ENCODE measurements at places on chromosomes 13 and 19. TPM values are rescaled to one million over a fixed set of nuclear protein-coding genes. Genes with fewer than 3 reads are reported as not detected.

- no peaks in the 10 kb centered on the region for H3K4me1 ChIP-seq
- no peak overlapping the region for H3K27ac ChIP-seq
- DNase-seq = no peak
- H3K27me3 ChIP-seq = no peaks in the 10 kb centered on the region
Measured at GRCh38 chr13:104382951-104383350, 1316.7 kb upstream of the SLC10A2 start.

DNA sequence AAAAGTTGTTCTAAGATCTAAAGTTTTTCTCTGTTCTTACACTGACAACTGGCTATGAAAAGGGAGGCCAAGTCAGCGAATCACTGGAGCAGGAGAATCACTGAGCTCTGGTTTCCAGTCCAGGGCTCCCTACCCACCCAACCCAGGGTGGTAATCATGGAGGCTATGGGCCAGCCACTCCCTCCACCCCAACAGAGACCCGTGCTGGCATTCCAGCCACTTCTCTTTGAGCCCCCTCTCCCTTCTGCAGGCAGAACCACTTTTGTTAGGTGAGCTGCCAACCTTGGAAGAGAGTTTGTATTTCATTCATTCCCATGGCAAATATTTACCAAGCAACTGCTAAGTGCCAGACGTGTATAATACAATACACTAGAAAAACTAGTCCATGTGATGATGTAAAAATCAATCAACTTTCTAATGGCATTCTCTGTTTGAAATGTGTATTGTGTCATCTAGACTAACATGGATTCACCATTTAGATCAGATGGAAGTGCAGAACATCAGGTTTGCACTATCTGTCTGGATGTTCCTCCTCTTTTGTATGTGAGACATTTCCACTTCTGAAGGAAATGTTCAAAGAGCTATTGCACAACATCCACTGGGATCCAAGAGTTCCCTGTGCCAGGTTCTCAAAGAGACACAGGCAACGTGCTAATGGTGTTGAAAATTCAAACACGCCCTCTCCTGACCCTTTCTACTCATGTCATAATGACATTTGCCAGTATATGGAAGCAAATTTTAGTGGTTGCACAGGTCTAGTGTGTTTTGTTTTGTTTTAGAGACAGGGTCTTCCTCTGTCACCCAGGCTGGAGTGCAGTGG, 5.3 kb downstream of the MLNR start:
- peaks cover 9% of the 10 kb centered on the region for H3K4me1 ChIP-seq
- no peak for DNase-seq
- H3K36me3 ChIP-seq = no peaks in the 10 kb centered on the region
- no peak overlapping the region for H3K4me3 ChIP-seq

GRCh38 chr13:76754414-76754813, 131.8 kb downstream of the KCTD12 start:
- H3K4me3 ChIP-seq = no peak overlapping the region
- no peaks in the 10 kb centered on the region for H3K27me3 ChIP-seq
- H3K27ac ChIP-seq = no peak overlapping the region
- no peak for DNase-seq

ATCAY gene
- total RNA-seq = 0.97 TPM

GRCh38 chr19:54661846-54662481, 821 bp upstream of the LILRB4 start:
- no peaks in the 10 kb centered on the region for H3K36me3 ChIP-seq
- no peaks in the 10 kb centered on the region for H3K27me3 ChIP-seq
- H3K27ac ChIP-seq = no peak overlapping the region
- no peaks in the 10 kb centered on the region for H3K4me1 ChIP-seq
- H3K4me3 ChIP-seq = no peak overlapping the region

- no peak overlapping the region for H3K4me3 ChIP-seq
- no peaks in the 10 kb centered on the region for H3K4me1 ChIP-seq
- no peak overlapping the region for H3K27ac ChIP-seq
Measured at GRCh38 chr19:35118268-35119020, 2.8 kb downstream of the FXYD3 start.

GRCh38 chr19:48450863-48451262, 4.5 kb upstream of the KCNJ14 start:
- DNase-seq = no peak
- no peaks in the 10 kb centered on the region for H3K36me3 ChIP-seq
- no peak overlapping the region for H3K4me3 ChIP-seq
- no peaks in the 10 kb centered on the region for H3K4me1 ChIP-seq
- no peak overlapping the region for H3K27ac ChIP-seq

ZSCAN4 gene
- not detected for total RNA-seq

- DNase-seq = peak; percentile 71
- H3K27me3 ChIP-seq = no peaks in the 10 kb centered on the region
- no peaks in the 10 kb centered on the region for H3K36me3 ChIP-seq
- no peak overlapping the region for H3K27ac ChIP-seq
- no peak overlapping the region for H3K4me3 ChIP-seq
- H3K4me1 ChIP-seq = no peaks in the 10 kb centered on the region
Measured at GRCh38 chr19:18710996-18711751, 27.7 kb downstream of the CRTC1 start.

DNA sequence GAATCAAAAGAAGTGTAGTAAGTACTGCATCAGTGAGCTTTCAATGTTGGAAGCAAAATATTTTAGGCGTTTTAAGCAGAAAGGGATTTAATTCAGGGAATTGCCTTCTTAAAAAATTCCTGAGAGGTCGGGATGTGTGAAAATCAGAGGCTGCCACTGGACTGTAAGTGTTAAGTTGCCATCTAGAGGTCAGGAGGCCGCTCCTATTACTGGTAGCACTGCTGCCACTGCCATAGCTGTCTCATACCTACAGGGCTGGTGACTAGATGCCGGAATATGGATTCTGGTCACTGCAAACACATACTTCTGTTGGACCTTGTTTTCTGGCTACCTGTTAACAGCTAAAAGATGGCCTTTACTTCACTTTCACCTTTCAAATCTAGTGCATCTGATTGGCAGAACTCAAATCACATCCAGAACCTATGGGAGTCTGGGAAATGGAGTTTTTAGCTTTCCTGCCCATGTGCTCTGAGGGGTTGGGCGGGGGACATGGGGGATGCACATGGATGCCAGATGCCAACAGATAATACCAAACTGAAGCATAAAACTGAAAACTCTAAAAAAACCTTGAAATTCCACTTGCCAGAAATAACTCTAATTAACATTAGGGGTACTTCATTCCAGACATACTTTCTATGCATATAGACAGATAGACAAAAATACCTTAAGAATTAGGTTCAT, 29.8 kb downstream of the DGKH start:
- H3K27ac ChIP-seq = no peak overlapping the region
- no peak overlapping the region for H3K4me3 ChIP-seq
- no peaks in the 10 kb centered on the region for H3K4me1 ChIP-seq
- DNase-seq = no peak
- H3K27me3 ChIP-seq = no peaks in the 10 kb centered on the region

ZNF284 gene
- total RNA-seq = under 0.01 TPM

- no peaks in the 10 kb centered on the region for H3K4me1 ChIP-seq
- H3K36me3 ChIP-seq = no peaks in the 10 kb centered on the region
- no peak overlapping the region for H3K4me3 ChIP-seq
- no peak overlapping the region for H3K27ac ChIP-seq
- no peaks in the 10 kb centered on the region for H3K27me3 ChIP-seq
Measured at GRCh38 chr19:55621673-55622231, 2.6 kb downstream of the ZNF784 start.

GRCh38 chr13:48235341-48236135, 2.5 kb downstream of the ITM2B start:
- no peaks in the 10 kb centered on the region for H3K4me1 ChIP-seq
- H3K27me3 ChIP-seq = no peaks in the 10 kb centered on the region
- no peak for DNase-seq
- peak overlapping the region; percentile 96 for H3K4me3 ChIP-seq
- H3K27ac ChIP-seq = peak overlapping the region; percentile 100
- no peaks in the 10 kb centered on the region for H3K36me3 ChIP-seq

ZNF723 gene
- not detected for total RNA-seq

- H3K27ac ChIP-seq = no peak overlapping the region
- H3K27me3 ChIP-seq = no peaks in the 10 kb centered on the region
Measured at GRCh38 chr13:26219726-26220125, 2.4 kb downstream of the RNF6 start.

DNA sequence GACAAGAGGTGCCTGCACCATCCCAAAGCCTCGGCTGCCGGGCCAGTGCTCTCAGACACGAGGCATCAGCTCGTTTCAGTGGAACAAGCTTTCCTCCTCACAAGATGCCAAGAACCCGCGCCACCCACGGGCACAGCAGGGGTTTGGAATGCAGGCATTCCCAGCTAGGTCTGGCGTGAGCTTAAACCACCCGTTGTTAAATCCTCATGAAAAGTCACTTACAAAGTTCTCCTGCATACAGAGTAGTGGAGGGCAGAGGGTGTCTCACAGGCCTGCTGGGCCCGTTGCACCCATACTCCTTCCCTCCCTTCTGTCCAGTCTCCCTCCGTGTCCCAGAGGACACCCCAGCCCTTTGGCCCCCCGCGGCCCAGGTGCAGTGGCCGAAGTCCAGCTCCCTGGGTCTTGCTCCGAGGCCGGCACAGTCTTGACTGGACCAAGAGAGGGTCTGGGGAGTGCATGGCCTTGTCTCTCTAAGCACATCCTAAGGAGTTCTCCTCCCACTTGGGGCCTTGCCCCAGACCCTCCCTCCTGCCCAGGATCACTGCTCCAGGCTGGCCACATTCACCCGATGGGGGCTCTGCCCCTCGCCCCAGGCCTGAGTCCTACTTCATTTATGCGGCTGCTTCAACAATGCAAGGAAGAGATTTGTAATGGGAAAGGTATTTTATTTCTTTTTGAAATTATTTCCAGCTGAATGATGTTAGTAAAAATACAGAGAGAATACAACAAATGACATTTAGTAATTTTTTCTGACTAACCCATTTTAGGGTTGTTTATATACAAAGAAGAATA, 35.2 kb upstream of the GRTP1 start:
- H3K27me3 ChIP-seq = no peaks in the 10 kb centered on the region
- no peaks in the 10 kb centered on the region for H3K36me3 ChIP-seq
- H3K4me1 ChIP-seq = no peaks in the 10 kb centered on the region
- DNase-seq = no peak
- no peak overlapping the region for H3K4me3 ChIP-seq
- no peak overlapping the region for H3K27ac ChIP-seq

DNA sequence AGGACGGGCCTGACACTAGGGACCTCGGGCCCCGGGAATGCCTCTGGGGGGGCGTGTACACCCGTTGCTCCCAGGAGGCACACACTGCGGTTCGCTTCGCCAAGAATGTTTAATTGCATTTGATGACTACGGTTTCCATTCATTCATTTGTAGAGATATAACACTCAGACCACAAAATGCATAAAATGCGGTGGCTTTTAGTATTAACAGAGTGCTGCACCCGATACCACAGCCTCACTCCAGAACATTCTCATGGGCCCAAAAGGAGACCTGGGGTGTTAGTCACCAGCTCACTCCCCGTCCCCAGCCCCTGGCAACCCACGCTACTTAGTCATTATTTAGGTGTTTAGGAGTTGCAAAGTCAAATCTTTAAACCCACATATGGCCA, 21.8 kb downstream of the HCN2 start:
- H3K27me3 ChIP-seq = no peaks in the 10 kb centered on the region
- H3K36me3 ChIP-seq = no peaks in the 10 kb centered on the region
- DNase-seq = no peak
- H3K27ac ChIP-seq = no peak overlapping the region
- H3K4me3 ChIP-seq = no peak overlapping the region

DNA sequence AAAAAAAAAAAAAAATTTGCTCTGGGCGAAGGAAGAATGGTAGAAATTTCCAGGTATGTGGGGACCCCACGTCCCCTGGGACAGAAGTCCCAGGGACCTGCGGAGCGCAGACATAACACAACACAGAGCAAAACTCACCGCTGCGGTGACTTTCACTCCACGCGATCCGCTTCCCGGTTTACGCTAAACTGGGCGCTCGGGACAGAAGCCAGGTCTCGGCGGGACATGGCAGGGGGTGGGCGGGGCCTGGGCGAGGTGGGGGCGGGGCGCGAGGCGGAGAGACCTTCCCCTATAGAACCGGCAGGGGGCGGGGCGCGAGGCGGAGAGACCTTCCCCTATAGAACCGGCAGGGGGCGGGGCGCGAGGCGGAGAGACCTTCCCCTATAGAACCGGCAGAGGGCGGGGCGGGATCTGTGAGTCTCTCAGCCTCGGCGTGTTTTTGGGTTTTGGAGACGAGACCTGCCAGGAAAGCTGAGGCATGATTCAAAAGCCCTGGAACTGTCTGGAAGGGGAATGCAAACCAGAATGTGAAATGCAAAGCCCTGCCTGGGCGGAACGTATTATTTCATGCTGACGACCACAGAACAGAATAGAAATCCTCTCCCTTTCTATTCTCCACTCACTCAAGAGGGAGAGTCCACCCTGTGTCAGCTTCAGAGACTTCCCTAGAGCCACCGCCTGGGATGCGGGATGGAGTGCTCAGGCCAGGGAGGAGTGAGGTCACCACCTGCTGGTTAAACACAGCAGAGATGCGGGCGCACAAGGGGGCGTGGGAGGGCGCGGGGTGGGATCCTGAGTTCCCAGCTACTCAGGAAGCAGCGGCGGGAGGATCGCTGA, 20.2 kb upstream of the ERVV-1 start:
- peak overlapping the region; percentile 90 for H3K27ac ChIP-seq
- H3K4me1 ChIP-seq = no peaks in the 10 kb centered on the region
- peak overlapping the region; percentile 62 for H3K4me3 ChIP-seq
- H3K36me3 ChIP-seq = no peaks in the 10 kb centered on the region

DNA sequence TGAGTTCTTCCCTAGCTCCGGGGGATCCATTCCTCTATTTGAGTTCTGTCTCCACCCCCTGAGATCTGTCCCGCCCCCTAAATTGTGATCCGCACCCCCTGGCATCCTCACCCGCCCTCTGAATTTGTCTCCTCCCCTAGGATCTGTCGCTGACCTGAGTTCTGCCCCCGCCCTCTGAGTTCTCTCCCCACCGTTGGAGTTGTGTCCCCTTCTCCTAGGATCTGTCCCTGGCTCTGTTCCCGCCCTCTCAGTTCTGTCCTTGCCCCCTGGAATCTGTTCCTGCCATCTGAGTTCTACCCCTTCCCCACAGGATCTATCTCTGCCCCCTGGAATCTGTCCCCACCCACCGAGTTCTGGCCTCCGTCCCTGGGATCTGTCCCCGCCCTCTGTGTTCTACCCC, 1.0 kb upstream of the SLC17A7 start:
- no peaks in the 10 kb centered on the region for H3K36me3 ChIP-seq
- no peaks in the 10 kb centered on the region for H3K27me3 ChIP-seq
- peak overlapping the region; percentile 79 for H3K27ac ChIP-seq
- DNase-seq = peak; percentile 70
- peak overlapping the region; percentile 56 for H3K4me3 ChIP-seq

TNFSF11 gene
- total RNA-seq = not detected
